Breast epithelium (tissue), 4 donors: ENCODE measurements at places on chromosomes 5 and 9.

GRCh38 chr9:34642679-34643078 lies 3.8 kb upstream of the GALT start:
- no peak for DNase-seq

GRCh38 chr5:56981548-56982315 lies 29.8 kb upstream of the MIER3 start:
- DNase-seq = no peak

DNA sequence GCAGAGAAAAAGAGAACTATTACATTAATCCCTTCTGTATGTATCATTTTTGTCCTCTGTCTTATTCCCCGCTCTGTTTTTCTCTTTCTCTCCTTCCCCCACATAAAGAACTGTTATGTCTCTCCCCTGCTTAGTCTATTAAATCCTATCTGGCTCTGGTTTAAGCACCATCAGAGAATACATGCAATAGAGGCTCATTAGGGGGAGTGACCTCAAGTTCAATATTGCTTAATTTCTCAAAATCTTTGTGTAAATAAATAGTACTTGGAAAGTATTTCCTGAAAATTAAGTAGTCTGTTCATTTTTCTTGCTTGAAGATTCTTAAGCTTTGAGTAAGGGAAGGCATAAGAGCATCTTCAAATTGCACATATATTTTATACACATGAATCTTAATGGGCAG lies 41.2 kb upstream of the FAM174A start:
- no peak for DNase-seq

GRCh38 chr9:125747053-125747764 lies at the start of gene PBX3:
PBX3 (plus strand) TSS chr9:125747373.
- no peak for DNase-seq

DNA sequence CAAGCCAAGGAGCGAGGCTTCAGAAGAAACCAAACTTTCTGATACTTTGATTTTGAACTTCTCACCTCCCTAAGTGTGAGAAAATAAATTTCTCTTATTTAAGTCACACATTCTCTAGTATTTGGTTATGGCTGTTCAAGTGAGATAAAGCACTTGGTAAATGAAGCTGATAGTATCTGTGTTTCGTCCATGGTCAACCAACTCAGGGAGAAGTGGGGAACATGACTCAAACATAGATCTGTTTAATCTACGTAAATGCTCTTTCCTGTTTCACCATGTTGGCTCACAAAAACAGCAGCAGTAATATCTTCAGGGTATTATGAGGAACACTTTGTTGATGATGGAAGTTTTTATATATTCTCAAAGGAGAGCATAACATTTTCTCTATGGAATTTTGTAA lies 2167.2 kb upstream of the C9orf72 start:
- DNase-seq = no peak

- no peak for DNase-seq
These were observed 31.9 kb downstream of the OR2K2 start for GRCh38 chr9:111298111-111298510.

DNA sequence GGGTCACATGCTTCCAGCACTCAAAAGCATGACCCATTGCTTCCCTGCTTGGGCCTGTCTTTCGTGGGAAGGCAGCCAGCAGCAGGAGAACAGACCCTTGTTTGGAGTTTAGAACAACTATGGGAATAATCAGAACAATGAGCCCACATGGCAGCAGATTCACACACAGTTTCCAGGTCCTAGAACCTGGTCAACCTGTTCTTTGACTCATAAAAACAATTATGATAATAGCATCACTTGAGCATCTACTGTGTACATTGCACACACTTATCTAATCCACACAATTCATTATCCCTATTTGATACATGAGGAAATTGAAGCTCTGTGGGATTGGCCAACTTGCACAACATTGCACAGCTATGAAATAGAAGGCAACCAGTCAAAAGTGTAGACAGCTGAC lies 41.7 kb downstream of the KLF4 start:
- DNase-seq = no peak

DNA sequence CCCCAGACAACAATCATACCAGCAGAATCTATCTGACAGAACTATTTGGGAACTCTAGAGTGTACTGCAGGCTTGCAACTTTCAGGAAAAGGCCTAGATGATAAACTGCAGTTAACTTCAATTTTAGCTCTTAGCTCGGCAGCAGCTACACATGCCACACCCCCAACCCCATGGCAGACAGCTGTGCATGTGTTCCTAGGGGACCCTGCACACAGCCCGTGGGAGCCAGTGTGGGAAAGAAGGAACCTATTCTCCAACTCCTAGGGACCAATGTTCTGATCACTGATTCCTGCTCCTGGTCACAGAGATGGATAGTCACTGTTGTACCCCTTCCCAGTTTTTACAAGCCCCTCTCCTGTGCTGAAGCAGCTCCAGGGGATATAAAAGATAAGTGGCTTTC lies 179.6 kb downstream of the DRD1 start:
- DNase-seq = no peak

- DNase-seq = no peak
These were observed 35.8 kb upstream of the NFIB start for GRCh38 chr9:14349447-14350348.

- DNase-seq = no peak
These were observed 337.3 kb downstream of the KDM4C start for GRCh38 chr9:7095058-7095457.

- no peak for DNase-seq
These were observed 84.9 kb downstream of the ZNF608 start for GRCh38 chr5:124661317-124662141.

GRCh38 chr9:20790721-20791120 lies 106.7 kb downstream of the FOCAD start:
- DNase-seq = no peak

- DNase-seq = no peak
These were observed 24.2 kb downstream of the HMCN2 start for GRCh38 chr9:130289711-130290241.

GRCh38 chr9:103037508-103038477 lies 42.7 kb downstream of the CYLC2 start:
- DNase-seq = no peak

GRCh38 chr9:76729980-76730737 lies 34.1 kb upstream of the PCA3 start:
- DNase-seq = no peak

DNA sequence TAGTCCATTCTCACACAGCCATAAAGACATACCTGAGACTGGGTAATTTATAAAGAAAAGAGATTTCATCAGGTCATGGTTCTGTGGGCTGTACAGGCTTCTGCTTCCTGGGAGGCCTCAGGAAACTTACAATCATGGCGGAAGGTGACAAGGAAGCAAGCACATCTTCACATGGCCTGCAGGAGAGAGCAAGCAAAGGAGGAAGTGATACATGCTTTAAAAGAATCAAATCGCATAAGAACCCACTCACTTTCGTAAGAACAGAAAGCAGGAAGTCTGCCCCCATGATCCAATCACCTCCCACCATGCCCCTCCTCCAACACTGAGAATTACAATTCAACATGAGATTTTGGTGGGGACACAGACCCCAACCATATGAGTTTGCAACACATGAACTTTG lies 5.1 kb upstream of the FBXO38 start:
- no peak for DNase-seq

GRCh38 chr9:92001244-92001643 lies 51.2 kb upstream of the ROR2 start:
- DNase-seq = no peak

DNA sequence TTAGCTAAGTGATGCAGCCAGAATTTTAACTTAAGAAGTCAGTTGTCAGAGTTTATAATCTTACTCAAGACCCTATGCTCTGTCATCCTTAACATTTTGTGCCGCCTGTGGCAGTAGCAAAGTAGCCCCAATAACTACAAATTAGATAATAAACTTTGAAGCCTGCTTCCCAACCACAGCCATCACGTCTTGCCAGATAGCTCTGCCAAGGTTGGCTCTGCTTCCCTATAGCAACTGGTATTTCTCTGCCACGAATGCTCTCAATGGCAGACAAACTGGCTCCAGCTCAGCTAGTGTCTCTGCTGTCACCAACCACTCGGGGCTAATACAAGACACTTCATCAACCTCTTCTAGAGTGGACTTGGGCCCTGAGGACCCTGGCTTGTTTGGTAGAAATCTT lies 576.1 kb downstream of the CDH12 start:
- no peak for DNase-seq
